ENCODE measurements at places on chromosomes 3 and 15. TPM values are rescaled to one million over a fixed set of nuclear protein-coding genes. Genes with fewer than 3 reads are reported as not detected.

GUCA1C gene
- total RNA-seq = not detected

SKOR1 gene
- total RNA-seq = 0.36 TPM

DLL4 gene
- total RNA-seq = not detected

RTP4 gene
- total RNA-seq = 10.6 TPM

GCNT3 gene
- total RNA-seq = not detected

PLA1A gene
- not detected for total RNA-seq

SAMD7 gene
- total RNA-seq = not detected

LSAMP gene
- not detected for total RNA-seq

STRIT1 gene
- not detected for total RNA-seq

IL17RC gene
- total RNA-seq = 0.29 TPM

TNFAIP8L3 gene
- total RNA-seq = 0.28 TPM

TMCO5A gene
- total RNA-seq = not detected

SAXO2 gene
- not detected for total RNA-seq

CATSPER2 gene
- 3.0 TPM for total RNA-seq

IGDCC3 gene
- not detected for total RNA-seq

CYP1A1 gene
- total RNA-seq = 5.6 TPM

GRK7 gene
- total RNA-seq = not detected

MFGE8 gene
- 60.5 TPM for total RNA-seq

KLHL6 gene
- 51.0 TPM for total RNA-seq

Data from activated naive CD4-positive, alpha-beta T cell treated with anti-CD3 and anti-CD28 coated beads, Interleukin-2, amount 10 ng/mL, durations not matched to agents 5 hours and 36 hours (primary cell).